Iris pigment epithelial cell (primary cell): ENCODE measurements at places on chromosomes 2 and 18.

DNA sequence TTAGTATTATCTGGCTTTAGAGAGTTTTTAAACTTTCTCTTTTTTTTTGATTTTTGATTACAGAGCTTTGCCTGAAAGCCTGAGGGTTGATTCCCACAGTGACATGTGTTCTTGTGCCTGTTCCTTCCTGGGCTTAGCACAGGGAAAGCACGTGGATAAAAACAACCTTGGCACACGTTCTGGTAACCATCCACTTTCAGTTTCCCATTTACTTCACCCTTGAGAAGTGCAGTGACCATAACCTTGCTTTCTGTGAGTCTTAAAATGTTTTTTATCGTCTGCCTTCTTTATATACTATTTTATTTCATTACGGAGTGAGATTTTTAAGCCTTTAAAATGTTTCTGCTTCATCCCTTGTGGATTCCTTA is 11.5 kb downstream of the CD226 start:
- peak; percentile 55 for DNase-seq

DNA sequence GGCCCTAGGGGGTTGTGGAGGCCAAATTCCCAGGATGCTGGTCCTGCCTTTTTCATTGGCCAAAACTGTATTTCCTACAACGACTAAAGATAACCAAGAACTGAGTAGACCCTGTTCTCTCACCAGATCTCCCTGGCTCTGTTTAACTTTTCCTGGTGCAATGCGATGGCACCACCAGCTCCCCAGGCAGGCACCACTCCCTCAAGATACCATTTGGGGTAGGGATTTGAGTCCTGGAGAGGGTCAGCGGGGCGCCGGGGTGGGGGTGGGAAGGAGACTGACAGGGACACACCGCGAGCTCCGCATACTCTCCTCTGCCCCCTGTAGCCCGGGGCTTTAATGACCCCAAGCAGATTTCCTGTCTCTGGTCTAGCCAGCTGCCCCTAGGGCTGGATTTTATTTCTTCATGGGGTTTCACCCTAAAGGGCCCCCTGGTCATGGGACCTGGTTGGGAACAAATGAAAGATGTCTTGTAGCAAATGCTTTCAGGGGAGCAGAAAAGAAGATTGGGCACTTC is 7.3 kb downstream of the SIX2 start:
- DNase-seq = no peak

DNA sequence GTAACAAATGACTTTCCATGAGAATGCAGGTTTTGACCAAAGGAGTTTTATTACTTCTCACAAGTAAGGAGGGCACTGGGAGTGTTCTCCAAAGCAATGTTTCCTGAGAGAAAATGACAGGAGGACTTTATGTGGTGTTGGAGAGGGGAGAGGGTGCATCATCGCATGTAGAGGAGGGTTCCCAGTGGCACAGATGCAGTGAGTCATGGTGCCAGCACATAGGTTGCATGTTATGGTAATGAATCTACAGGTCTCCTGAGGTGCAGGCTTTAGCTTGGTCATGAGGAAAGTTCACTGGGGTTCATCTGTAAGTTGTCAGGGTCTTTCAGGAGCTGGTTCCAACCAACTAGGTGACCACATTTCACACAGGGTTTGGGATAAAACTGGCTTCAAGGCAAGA is 30.4 kb downstream of the NAT8 start:
- peak; percentile 8 for DNase-seq

DNA sequence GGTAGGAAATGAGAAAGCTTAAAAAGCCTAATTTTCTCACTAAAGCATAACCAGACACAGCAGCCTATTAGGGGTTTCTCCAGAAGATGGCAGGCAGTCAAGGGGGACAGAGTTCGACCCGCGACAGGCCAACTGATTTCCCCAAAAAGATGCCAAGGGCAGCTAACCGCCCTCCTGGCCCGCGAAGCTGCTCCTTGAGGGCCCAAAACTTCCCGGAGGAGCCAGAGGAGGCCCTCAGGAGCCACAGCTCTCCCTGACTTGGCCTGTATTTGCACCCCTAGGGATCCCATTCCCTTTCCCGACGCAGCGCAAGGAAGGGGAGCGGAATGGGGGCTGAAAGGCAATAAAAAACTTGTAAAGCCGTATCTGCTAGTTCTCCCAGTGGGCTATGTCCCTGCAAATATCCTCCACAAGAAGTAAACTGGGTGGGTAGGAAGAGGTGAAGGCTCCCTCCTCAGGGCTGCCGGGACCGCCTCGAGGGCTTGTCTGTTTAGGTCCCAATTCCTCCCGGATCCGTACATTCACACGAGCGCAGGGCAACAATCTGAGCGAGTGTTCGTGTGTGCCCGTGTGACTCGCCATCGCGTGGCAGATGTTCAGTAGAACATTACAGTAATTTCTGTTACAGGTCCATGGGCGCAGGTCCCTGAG is 756 bp upstream of the NAGK start:
- peak; percentile 5 for DNase-seq

- DNase-seq = no peak
Observed at GRCh38 chr2:230893841-230894781, 29.4 kb downstream of the ITM2C start.

GRCh38 chr2:172861098-172861497 is 125.5 kb downstream of the RAPGEF4 start:
- DNase-seq = peak; percentile 8

DNA sequence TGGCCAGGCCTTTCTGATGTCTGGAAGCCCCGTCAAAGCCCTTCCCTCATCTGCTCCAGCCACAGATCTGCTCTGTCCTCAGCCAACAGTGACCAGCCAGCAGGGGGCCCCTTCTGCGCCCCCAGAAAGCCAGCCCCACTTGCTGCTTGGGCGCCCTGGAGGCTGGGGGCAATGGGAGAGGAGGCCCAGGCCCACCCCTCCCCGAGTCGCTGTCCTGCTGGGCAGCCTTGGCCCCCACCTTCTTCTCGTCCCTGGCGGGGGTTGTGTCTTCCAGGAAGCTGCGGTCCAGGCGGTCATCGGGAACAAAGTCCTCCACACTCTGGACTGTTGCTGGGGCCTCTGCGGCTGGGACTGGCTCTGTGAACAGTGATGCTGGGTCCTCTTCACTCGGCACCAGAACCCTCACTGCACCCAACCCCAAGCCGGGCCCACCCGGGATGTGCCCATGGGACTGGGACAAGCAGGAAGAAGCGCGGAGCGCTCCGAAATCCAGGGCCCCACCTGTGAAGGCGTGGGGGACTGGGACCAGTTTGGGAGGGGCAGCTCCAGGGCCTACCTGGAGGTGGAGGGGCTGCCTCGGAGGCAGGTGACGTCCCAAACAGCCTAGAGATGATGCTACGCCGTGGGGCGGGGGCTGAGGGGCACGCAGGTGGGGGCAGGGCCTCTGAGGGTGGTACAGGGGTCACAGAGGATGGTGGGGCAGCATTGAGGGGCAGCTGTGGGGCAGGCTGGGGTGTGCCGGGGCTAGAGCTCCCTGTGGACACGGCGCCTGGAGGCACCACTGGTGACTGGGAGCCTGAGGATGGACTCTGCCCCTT is 257.6 kb downstream of the ANKRD30B start:
- DNase-seq = no peak

DNA sequence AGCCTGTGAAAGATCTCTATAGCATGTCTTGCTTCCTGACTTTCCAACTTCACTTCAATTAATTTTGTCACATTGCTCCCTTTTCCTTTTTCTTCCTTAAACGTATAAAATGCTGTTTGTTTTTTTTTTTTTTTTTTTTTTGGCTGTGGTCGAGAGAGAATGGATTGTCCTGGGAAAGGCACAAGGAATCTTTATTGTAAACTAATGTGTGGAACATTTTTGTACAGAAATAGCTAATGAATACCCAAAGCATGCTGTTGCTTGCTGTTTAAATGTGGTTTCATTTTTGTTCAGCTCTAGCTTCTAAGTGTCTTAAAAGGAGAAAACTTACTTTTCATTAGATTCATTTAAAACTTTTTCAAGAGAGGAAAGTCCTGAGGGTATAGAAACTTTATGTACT is 105.5 kb downstream of the GPD2 start:
- no peak for DNase-seq

DNA sequence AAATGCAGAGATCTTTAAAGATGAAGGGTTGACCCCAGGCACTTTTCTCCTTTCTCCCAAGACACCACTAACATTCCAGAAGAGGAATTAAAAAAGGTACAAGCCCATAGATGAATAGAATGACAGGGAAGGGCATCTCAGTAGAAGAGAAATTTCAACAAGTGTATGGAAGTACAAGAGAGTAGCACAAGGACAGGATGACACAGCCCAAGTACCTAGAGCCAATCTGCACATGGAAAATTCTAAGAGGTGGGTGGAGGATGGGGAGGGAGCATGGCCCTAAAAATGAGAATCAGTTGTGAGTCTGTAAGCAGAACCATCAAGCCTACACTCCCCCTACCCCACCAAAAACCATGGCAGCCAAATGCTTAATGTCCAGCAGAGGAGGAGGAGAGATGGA is 39.7 kb upstream of the LOXHD1 start:
- DNase-seq = no peak

DNA sequence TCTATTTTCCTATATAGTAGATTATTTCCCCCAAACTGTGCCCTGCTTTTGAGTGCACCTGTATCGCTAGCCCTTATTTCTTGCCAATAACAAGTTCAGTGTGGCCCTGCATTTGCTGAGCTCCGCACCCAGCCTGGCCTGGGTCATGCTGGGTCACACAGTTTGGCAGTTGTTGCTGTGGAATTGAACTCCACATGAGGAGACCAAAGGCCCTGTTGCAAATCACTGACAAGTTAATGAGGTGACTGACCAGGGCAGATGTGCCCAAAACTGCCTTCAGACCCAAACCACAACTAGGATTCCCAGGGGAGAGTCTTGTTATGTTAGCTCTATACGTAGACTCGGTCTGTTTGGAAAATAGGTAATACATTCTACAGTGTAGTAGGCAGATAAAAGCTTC is 31.0 kb downstream of the COL4A4 start:
- DNase-seq = no peak

DNA sequence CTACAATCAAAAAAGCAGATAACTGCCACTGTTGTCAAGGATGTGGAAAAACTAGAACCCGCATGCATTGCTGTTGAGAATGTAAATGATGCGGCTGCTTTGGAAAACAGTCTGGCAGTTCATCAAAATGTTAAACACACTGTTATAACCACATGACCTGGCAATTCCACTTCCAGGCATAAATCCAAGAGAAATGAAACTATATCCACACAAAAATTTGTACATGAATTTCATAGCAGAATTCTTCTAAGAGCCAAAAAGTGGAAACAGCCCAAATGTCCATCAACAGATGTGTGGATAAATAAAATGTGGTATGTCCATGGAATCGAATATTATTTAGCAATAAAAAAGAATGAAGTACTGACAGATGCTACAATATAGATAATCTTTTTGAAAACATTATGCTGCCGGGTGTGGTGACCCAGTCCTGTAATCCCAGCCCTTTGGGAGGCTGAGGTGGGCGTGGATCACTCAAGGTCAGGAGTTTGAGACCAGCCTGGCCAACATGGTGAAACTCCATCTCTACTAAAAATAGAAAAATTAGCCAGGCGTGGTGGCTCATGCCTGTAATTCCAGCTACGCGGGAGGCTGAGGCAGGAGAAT is 32.0 kb downstream of the ERCC3 start:
- peak; percentile 41 for DNase-seq

GRCh38 chr2:166766220-166766619 is 122.1 kb upstream of the XIRP2 start:
- DNase-seq = no peak

GRCh38 chr18:45365835-45366234 is 249.4 kb upstream of the SLC14A2 start:
- peak; percentile 12 for DNase-seq

GRCh38 chr18:33596178-33596854 is 18.3 kb downstream of the ASXL3 start:
- peak; percentile 47 for DNase-seq

- DNase-seq = no peak
Observed at GRCh38 chr18:6672821-6673308, 56.7 kb upstream of the ARHGAP28 start.

DNA sequence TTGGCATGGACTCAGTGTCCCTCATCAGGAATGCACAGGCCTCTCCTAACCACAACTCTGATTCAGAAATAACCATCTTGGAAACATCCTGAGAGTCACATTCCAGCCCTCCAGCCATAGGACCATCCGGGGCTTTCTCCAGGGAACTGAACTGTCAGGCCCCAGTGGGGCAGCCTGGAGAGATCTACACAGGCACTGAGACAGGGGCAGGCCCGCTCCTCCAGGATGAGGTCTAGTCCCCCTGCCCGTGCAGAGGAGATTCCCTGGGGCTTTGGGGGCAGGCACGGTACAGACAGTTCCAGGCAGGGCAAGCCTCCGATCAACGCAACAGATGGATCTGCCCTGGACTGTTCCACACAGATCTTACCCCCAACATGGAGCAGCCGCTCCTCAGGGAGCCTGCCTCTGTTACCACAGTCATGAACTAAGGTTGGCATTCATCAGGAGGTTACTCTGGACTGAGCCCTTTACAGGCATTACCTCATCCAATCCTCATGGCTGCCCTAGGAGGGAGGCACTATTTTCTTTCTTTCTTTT is 12.0 kb downstream of the KCNK3 start:
- peak; percentile 36 for DNase-seq

DNA sequence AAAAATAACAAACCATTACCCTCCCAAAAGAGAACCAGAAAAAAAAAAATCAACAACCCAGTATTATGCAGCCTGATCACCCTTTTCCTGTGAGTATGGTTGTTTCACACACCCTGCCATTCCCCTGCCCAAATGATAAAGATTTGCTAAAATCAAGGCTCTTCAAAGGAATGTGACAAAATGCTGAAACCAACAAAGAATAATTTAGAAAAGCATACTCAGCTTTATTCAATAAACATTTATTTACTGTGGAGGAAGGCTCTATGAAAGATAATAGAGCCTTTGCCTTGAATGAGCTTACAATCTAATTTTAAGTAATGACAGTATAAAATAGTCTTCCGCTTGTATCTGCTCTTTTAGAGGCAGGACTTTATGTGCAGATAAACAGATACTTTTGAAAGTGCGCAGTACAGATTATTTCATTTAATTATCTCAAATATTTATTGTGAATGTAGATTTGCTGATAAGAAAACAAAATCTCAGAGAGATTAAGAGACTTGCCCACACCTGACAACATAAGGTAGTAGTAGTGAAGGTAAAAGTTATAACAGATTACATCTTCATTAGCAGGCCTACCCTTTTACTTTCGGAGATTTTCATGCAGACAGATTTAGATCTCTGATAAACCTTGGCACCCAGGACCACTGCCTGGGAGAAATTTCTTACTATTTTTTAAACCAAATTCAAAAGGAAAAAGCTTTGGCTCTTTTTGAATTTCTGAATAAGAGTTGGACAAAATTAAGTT is 211.9 kb downstream of the SRBD1 start:
- DNase-seq = no peak

DNA sequence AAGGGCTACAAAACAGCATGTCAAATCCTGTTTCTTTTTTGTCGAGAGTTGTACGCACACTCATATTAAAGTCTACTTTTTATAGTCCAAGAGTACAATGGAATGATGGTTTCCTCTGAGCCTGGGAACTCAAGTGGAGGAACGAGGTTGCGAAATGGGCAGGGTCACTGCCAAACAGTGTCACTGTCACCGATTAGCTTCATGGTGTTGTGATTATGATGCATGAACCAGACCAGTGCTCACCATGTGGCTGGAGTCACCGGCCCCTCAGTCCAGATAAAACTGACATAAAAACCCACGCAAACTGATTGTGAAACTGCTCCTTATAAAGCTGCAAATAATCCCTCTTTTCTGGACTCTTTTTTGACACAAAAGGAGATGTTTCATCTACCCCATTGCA is 122.0 kb downstream of the COPS8 start:
- peak; percentile 59 for DNase-seq

GRCh38 chr2:65545837-65546805 is 113.7 kb upstream of the SPRED2 start:
- no peak for DNase-seq
